ENCODE measurements at places on chromosomes 5 and 9.

DNA sequence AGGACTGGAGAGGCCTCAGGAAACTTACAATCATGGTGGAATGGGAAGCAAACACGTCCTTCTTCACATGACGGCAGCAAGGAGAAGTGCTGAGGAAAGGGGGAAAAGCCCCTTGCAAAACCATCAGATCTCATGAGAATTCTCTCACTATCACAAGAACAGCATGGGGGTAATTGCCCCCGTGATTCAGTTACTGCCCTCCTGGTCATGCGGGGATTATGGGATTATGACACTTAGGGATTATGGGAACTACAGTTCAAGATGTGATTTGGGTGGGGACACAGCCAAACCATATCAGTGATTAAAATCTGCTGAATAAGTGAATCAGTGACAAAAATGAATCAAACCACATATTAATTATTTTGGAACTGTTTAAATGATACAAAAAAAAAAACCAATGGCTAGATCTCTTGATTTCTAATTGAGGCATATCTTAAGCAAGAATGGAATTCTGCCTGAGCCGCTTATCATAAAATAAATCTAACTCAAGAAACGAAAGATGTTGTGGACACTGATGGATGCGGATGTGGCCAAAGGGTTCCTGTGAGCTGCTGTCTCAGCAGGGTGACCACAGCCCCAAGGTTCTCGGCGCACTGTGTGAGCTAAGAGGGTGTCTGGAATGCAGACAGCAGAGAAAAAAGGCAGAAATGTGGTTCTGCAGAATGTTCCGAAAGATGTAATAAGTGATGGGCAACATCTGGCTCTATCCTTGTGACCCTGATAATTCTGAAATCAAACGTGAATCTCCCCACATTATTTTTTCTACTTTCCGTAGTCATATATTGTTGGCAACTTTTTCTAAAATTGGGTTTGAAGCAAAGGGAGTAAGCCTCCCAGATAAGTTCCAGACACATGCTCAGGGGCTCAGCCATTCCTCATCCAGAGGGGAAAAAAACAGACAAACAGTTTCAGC lies 107.2 kb upstream of the ICE1 start:
- no peak for DNase-seq

- no peak for DNase-seq
Observed at GRCh38 chr5:65299861-65300260, 181.9 kb downstream of the ADAMTS6 start.

DNA sequence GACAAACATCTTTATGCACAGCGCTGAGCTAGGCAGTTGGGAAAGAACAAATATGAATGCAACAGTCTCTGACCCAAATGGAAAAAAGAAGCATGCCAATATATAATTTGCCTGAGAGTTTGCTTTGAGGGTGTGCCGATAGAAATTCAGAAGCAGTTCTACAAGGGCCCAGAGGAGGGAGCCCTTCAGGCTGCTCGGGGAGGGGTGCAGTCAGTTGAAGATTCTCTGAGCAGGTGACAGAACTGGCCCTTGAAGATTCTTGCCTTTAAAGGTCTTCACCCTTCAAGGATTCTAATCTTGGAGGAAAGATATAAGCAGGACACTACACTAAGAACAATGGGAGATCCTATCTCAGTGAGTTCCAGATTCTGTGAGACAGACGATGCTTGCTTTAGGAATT lies 3.7 kb upstream of the PAPPA start:
- DNase-seq, result peak; percentile 63

DNA sequence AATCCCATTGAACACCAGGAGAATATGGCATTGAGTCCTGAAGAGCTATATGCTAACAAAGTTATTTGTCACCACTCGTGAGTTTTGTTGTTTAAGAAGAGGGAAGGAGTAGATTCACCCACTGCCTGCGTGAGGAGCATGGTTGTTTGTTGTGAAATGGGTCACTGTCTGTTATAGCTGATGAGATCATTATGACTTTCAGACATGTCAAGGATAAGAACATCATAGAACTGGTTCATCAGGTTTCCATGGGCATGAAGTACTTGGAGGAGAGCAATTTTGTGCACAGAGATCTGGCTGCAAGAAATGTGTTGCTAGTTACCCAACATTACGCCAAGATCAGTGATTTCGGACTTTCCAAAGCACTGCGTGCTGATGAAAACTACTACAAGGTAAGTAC lies 76.9 kb downstream of the SYK start:
- DNase-seq, result no peak

DNA sequence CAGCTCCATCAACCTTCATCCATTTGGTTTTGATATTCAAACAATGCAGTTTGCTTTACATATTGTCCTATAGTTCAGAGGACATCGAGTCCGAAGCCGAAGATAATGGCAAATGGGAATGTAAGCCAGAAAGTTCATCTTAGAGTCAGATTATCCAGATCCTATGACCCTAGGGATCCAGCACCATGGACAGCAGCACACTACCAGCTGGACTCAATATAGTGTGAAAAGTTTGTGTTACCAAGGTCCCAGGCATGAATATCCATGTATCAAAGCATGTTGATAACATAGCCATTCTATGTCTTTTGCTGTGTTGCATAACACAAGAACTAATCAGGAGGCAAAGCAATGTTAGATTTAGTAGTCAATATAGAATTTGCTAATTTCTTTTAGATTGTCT lies 46.3 kb downstream of the FSTL4 start:
- peak; percentile 56 for DNase-seq

- peak; percentile 46 for DNase-seq
Observed at GRCh38 chr9:91659529-91660495, 236.2 kb upstream of the NFIL3 start.

GRCh38 chr5:115472271-115473025 lies 72.1 kb downstream of the FEM1C start:
- no peak for DNase-seq

DNA sequence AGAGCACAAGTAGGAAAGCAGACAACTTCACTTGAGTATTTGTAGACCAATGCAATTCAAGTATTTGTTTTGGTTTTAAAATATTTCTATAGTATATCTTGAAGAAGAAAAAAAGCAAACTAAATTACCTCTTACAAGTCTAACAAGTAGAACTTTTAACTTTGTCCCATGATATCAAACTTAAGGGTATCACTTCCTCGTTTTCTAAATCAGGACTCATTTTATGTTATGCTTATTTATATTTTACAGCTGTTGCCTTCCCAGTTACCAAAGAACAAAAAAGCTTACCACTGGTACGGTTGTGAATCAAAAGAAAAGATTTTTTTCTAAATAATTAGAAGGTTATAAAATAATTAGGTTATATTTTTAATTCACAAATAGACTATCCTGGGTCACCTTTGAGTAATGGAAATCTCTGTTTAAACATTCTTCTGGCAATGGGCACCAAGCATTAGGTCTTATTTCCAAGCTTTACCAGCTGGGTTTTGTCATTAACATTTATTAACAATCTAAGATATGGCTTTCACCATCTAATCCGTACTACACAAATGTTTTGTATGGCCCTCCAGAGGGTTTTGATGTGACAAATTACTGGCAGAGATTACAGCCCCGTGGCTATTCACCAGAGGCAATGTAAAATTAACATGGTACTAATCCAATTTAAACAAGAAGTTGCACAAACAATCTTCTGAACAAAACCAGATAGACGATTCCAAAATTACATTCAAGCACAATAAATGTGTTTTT lies 63.6 kb downstream of the CEP120 start:
- DNase-seq, result no peak

GRCh38 chr9:110029429-110029955 lies 178.5 kb downstream of the C9orf152 start:
- no peak for DNase-seq

- DNase-seq, result no peak
Observed at GRCh38 chr9:91782708-91783214, 167.3 kb downstream of the ROR2 start.

- DNase-seq, result no peak
Observed at GRCh38 chr5:172412724-172413286, 41.5 kb downstream of the SH3PXD2B start.

GRCh38 chr5:52989781-52990527 lies 802 bp downstream of the ITGA2 start:
- peak; percentile 64 for DNase-seq

GRCh38 chr9:30995956-30996738 lies 1388.3 kb upstream of the ACO1 start:
- no peak for DNase-seq

DNA sequence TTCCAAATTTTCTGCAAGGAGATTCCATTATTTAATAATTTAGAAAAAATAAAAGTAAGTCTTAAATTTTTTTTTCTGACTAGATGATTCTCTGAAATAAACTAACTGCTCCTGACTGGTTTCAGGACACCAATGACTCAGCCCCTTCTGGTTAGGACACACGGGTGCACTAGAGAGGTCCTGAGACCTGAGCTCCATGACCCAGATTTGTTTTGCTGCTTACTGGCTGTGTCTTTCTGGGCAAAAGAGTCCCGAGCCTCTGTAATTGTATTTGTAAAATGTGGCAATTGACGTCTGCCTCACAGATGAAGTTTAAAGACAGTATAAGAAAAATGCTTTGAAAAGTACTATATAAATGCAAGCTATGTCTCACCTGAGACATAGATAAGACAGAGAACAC lies 89.1 kb downstream of the SLC24A2 start:
- DNase-seq, result no peak

DNA sequence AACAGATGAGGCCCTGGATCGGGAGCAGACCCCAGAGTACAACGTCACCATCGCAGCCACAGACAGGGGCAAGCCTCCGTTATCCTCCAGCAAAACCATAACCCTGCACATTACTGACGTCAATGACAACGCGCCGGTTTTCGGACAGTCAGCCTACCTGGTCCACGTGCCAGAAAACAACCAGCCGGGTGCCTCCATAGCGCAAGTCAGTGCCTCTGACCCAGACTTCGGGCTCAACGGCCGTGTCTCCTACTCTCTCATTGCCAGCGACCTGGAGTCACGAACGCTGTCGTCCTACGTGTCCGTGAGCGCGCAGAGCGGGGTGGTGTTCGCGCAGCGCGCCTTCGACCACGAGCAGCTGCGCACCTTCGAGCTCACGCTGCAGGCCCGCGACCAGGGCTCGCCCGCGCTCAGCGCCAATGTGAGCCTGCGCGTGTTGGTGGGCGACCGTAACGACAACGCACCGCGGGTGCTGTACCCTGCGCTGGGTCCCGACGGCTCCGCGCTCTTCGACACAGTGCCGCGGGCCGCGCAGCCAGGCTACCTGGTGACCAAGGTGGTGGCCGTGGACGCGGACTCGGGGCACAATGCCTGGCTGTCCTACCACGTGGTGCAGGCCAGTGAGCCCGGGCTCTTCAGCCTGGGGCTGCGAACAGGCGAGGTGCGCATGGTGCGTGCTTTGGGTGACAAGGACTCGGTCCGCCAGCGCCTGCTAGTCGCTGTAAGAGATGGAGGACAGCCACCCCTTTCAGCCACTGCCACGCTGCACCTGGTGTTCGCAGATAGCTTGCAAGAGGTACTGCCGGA lies 1.6 kb upstream of the PCDHGA11 start:
- no peak for DNase-seq

GRCh38 chr5:54361691-54362411 lies 51.5 kb upstream of the ARL15 start:
- no peak for DNase-seq

GRCh38 chr9:94140791-94141790 lies 56.8 kb downstream of the PTPDC1 start:
- DNase-seq, result no peak

- no peak for DNase-seq
Observed at GRCh38 chr5:56984445-56984844, 32.5 kb upstream of the MIER3 start.

DNA sequence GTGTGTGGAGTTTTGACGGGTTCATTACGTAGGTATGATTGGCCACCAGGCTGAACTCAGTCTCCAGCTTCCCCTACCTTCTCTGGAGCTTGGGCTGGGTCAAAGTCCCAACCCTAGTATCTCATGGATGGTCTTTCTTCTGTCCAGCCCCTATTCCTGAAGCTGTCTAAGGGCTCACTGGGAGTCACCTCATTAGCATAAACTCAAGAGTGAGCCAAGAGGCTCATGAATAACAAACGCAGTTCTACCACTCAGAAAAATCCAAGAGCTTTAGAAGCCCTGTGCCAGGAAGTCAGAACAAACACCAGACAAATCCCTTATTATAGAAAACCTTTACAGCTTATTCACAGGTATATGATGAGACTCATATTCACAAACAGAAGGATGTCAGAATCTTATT lies 180.3 kb upstream of the NFIL3 start:
- DNase-seq, result no peak

GRCh38 chr9:132201139-132201538 lies 39.3 kb downstream of the NTNG2 start:
- DNase-seq, result no peak

DNA sequence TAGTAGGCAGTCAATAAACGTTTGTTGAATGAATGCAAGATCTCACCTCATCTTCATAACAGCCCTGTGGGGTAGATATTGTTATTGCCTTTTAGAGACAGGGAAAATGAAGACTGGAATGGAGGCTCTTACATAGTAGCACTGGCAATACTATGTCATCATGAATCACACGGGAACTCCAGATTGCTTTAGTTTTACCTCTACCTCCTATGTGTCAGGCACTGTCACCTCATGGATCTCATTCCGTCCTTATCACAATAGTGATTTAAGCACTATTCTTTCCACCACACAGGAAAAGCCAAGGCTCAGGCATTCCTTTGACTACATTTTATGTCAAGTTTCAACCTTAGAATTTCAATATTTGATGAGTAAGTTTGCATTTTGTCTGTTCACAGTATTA lies 2.9 kb upstream of the EPB41L4B start:
- no peak for DNase-seq

GRCh38 chr9:14529629-14530028 lies 163.6 kb downstream of the ZDHHC21 start:
- DNase-seq, result no peak

GRCh38 chr5:146313027-146313426 lies 25.6 kb upstream of the POU4F3 start:
- DNase-seq, result no peak

DNA sequence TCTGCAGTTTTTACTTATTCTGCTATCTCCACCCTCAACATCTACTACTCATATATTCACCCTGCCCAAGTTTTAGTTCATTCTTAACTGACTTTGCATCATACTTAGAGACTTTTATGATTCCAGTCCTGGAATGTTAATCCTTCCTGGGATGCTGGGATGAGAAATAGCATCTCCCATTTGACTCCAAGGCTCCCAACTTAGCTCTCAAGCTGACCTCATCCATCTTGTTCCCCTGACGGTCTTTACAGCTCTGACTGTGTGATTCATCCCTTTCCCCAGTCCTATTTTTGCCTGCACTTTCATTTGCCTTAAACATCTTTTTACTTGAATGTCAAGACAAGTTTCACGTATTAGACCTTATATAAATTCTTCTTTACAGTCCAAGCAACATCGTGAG lies 297.8 kb downstream of the EPB41L4A start:
- no peak for DNase-seq

GRCh38 chr9:85859765-85860164 lies 81.2 kb upstream of the NAA35 start:
- no peak for DNase-seq

DNA sequence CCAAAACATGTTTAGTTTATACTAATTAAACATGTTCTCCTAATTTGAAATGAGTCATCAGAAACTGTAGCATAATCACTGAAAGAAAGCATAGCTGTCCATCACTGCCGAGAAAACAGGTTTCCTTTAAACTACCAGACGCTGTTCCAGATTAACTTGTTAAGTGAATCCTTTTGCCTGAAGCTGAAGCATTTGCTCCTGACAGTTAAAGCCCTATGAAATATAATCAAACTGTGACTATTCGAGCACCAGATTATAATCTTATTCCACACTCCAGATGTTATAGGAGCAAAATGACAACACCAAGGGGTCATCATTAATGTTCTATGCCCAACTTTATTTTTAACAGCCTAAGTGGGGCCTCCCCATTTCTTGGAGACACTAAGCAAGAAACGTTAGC lies 86.0 kb upstream of the CTSL start:
- DNase-seq, result no peak

- no peak for DNase-seq
Observed at GRCh38 chr9:102225841-102226441, 487.5 kb upstream of the GRIN3A start.
